DND-41 (cell line): ENCODE measurements at places on chromosomes 4 and X.

GRCh38 chr4:37561803-37562207 lies 124.4 kb downstream of the RELL1 start:
- DNase-seq: no peak

DNA sequence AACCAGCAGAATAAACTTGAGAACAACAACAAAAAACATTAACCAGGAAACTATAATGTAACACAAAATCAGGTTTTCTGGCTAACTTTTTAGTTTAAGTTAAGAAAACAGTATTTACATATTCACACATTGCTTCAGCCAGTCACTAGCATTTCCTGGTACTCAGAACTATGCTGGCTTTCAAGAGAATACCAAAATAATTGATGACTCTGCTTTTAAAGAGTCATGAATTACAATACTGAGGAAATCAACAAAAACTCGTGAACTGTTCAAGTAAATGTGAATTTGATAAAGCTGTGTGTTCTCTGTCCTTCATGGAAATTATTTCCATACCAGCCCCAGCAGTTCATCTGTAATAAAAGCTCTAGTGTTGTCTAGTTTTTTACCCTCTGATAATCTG lies 27.4 kb downstream of the PRSS12 start:
- DNase-seq: no peak

GRCh38 chrX:100363896-100364295 lies 46.2 kb downstream of the PCDH19 start:
- no peak for DNase-seq

DNA sequence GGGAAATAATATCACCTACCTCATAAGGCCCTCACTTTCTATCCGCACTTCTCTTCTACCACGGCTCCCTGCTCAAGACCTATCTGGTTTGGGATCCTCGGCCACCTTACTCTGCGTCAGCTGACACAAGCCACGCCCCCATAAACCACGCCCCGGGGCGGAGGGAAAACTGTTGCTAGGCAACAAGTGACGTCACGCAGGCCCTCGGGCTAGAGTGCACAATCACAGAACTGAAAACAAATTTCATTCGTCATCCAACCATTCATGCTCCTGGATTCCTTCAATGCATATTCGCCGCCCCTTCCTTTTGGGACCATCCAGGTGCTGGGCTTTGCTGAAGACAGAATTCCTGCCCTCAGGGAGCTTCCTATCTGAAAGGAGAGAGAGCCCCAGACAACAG lies 66.3 kb downstream of the SMC1A start:
- DNase-seq: no peak

GRCh38 chrX:108148524-108148923 lies 56.9 kb downstream of the ATG4A start:
- DNase-seq: no peak

DNA sequence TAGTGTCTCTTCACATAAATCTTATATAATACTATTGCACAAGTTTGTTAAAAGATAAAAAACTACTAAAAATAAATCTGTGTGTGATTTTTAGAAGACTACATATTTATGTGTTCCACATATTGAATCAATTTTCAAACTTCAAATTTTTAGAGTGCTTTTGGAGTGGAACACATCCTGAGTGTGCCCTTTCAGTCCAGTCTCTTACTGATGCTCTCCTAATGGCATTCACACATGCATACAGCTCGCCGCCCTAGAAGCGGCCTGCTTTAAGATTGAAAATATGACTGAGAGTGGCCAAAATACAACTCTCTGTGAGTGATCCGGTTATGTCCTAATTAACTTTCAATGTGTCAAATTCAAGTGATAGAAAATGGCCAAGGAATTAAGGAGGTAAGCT lies 628.8 kb downstream of the ANKRD50 start:
- DNase-seq: no peak

- DNase-seq: no peak
These were observed 228.7 kb upstream of the SPRY1 start for GRCh38 chr4:123167931-123168330.

DNA sequence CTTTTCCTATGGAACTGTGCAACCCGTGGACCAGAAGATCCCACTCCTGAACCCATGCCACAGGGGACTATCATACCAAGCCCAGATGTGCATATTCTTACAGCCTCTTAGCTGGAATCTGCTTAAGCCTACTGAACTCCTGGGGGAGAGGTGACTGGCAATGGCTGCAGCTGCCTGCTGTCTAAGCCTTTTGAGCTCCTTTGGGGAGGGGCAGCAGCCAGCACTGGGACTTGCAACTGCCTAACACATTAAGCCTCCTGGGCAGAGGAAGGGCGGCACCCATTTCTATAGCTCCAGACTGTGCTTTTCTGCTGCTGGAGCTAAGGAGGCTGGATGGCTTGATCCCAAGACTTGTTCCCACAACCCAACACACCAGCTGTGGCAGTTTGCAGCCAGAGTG lies 117.9 kb upstream of the VEGFC start:
- no peak for DNase-seq

- no peak for DNase-seq
These were observed 59.3 kb upstream of the SH3RF1 start for GRCh38 chr4:169330095-169330494.

DNA sequence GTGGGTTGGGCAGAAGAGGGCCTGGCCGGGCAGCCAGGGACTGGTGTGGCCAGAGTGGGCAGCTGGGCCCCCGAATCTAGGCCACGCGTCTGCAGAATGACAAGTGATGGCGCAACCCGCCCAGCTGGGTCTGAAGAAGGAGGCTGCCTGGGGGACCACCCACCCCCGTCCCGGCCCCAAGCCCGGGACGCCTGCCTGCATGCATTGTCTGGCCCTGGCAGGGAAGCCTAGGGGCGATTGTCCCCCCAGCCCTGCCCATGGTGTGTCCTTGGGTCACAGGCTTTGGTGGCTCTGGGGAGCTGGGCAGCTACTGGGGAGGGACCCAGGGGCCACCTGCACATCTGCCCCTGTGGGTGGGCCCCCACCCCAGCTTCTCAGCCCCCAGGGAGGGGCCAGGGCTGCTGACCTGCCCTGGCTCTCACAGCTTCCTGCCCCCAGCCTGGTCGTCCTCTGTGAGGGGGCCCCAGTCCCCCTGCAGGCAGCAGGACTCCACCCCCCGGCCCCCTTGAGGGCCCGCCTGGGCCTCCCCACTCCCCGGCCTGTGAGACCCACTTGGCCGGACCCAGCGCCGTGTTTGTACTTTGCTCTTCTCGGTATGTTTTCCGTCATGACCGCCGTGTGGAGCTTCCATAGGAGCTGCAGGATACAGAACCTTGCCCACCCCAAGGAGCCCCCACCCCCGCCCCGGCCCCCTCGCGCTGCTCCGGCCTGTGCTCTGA lies 4.9 kb downstream of the FGFR3 start:
- DNase-seq: no peak
